ENCODE measurements at places on chromosomes 12 and 14. TPM values are rescaled to one million over a fixed set of nuclear protein-coding genes. Genes with fewer than 3 reads are reported as not detected.
A peak's percentile ranks its signal among the peaks of the same experiment; 100 is the strongest.

The SPTB gene
- total RNA-seq = 0.08 TPM

DNA sequence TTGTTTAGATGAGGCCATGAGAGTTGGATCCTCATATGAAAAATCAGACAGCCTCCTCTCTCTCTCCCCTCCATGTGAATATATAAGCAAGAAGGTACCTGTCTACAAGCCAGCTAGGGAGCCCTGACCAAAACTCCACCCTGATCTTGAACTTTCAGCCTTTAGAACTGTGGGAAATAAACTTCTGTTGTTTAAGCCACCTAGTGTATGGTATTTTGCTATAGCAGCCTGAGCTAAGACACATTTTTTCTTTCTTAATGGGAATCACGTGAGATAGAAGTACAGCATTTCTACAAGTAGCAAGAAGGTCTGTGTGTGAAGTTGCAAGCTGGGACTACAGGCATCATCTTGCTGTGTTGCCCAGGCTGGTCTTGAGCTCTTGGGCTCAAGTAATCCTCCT is 16.3 kb upstream of the ABHD12B start:
- H3K27ac ChIP-seq = no peak overlapping the region
- H3K36me3 ChIP-seq = no peaks in the 10 kb centered on the region
- H3K27me3 ChIP-seq = peaks cover 5% of the 10 kb centered on the region
- peaks cover 12% of the 10 kb centered on the region for H3K4me1 ChIP-seq

DNA sequence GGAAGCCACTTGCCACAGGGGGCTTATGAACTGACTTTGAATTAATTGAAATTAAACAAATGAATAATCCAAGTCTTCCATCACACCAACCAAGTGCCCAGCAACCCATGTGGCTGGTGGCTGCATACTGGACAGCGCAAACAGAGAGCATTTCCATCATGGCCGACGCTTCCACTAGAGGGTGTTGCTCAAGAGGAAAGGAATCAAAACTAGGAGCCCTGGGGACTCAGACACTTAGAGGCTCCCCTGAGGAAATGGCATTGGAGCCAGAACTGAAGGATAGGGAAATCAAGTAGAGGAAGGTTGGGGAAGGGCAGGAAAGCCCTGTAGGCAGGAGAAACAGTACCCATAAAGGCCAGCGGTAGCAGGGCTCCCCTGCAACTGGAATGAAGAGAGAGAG is 50.6 kb upstream of the NUAK1 start:
- H3K4me3 ChIP-seq = no peak overlapping the region
- H3K27me3 ChIP-seq = peaks cover 15% of the 10 kb centered on the region
- no peak for DNase-seq
- no peak overlapping the region for H3K27ac ChIP-seq
- no peaks in the 10 kb centered on the region for H3K36me3 ChIP-seq

GRCh38 chr14:39847194-39847593 is 415.0 kb upstream of the FBXO33 start:
- no peaks in the 10 kb centered on the region for H3K36me3 ChIP-seq
- no peak for DNase-seq
- no peaks in the 10 kb centered on the region for H3K4me1 ChIP-seq
- no peak overlapping the region for H3K4me3 ChIP-seq

DNA sequence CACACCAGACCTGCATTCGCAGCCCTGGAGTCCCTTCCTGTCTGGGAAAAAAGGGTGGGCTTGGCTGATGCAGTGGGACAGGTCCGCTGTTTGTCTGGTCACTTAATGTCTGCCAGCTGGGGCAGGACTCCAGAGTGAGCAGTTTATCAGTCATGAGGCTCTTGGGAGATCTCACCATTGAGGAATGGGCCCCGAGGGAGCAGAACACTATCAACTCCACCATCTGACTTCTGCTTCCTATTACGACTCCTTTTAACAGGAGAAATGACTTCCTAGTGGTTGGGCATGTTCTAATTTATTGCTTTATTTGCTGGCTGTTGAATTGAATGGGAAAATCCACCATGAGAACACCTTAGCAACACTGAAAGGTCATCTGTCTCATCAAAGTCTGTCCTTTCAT is 182.5 kb upstream of the RASSF8 start:
- H3K27me3 ChIP-seq = peaks cover 3% of the 10 kb centered on the region
- H3K4me1 ChIP-seq = no peaks in the 10 kb centered on the region
- DNase-seq = no peak
- H3K4me3 ChIP-seq = no peak overlapping the region
- no peaks in the 10 kb centered on the region for H3K36me3 ChIP-seq

DNA sequence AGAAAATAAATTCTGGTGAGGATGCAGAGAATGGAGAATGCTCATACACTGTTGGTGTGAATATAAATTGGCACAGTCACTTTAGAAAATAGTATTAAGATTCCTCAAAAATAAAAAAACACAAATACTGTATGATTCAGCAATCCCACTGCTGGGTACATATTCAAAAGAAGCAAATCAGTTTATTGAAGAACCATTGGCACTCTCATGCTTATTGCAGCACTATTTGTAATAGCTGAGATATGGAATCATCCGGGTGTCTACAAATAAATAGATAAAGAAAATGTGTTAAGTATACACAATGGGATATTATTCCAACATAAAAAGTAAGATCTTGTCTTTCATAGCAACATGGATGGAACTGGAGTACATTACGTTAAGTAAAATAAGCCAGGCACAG is 579.4 kb upstream of the SEL1L start:
- H3K4me3 ChIP-seq = no peak overlapping the region
- H3K27ac ChIP-seq = no peak overlapping the region
- H3K36me3 ChIP-seq = no peaks in the 10 kb centered on the region
- no peaks in the 10 kb centered on the region for H3K27me3 ChIP-seq
- no peak for DNase-seq

DNA sequence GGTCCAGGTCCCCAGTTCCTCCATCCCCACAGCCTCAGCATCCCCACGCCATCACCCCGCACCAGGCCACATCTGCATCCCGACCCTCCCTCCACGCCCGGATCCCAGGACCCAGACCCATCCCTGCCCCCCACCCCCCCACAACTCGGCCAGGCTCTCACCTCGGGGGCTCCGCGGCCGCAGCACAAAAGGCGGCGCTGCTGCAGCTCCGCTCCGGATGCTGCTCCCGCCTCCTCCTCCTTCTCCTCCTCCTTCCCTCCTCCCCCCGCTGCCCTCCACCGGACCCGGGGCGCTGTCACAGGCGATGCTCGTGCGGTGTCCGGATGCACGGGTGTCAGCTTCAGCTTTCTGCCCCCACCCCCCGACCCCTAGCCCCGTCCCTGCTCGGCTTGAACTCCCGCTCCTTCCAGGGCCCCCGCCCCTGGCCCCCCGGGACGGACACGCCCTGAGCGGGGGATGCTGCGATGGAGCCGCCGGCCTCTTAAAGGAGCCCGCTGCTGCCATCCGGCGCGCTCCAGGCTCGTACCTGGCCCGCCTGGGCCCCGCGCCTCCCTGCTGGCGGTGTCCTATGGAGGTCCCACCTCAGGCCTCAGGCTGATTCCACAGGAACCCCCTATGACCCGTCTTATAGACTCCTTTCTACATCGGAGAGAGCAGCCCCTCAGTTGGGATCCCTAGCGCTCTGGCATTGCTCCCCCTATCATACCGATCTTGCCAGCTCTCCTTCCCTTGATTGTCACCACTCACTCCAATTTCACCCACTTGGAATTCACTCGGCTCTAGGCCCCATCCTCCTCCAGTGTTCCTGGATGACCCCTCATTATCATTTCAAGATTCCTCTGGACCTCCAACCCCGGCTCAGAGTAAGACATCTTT is at the start of gene MAP3K12:
Gene MAP3K12 (minus strand): TSS at position 193 of the 876 bp plus-strand sequence. CDS start 12,067 bp downstream, outside the sequence.
- peak within 1 kb of the TSS; percentile 80 for H3K4me3 ChIP-seq
- no peaks in the 10 kb centered on the region for H3K27me3 ChIP-seq
- peak within 1 kb of the TSS; percentile 97 for H3K27ac ChIP-seq
- no peaks in the 10 kb centered on the region for H3K36me3 ChIP-seq
- DNase-seq = peak; percentile 72

- H3K27me3 ChIP-seq = peaks cover 9% of the 10 kb centered on the region
- no peak overlapping the region for H3K27ac ChIP-seq
- DNase-seq = no peak
- no peaks in the 10 kb centered on the region for H3K4me1 ChIP-seq
Observed at GRCh38 chr12:15179672-15180071, 41.5 kb downstream of the RERG start.

DNA sequence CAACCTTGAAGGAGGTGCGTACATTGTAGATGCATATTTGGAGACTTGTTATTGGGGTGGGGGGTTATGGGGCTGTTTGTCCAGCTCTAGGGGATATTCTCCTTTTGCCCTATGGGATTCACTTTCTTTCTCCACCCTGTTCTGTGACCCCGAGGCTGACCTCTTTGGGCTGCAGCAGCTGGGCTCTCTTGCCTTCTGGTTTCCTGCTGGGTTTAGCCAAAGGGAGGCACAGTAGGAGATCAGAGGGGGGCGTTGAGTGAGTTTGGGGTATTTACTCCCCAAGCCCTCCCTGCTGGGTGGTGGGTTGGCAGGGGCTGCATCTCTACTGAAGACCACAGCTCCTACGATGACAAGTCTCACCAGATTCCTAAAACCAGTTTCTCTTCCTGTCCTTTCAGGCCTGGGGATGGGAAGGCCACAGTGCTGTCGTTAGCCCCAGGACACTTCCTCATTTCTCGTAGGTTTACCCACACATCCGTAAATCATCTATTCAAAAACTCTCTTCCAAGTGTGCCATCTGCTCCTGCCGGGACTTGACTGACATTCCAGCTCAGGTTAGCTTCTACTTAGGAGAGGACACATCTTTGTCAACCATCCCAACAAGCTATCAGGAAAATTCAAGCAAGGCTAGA is 127.1 kb downstream of the TMEM30B start:
- no peaks in the 10 kb centered on the region for H3K4me1 ChIP-seq
- no peak for DNase-seq
- H3K27ac ChIP-seq = no peak overlapping the region
- H3K4me3 ChIP-seq = no peak overlapping the region
- peaks cover 15% of the 10 kb centered on the region for H3K27me3 ChIP-seq

The OR4K1 gene
- total RNA-seq = not detected

The GRIP1 gene
- 0.18 TPM for total RNA-seq

DNA sequence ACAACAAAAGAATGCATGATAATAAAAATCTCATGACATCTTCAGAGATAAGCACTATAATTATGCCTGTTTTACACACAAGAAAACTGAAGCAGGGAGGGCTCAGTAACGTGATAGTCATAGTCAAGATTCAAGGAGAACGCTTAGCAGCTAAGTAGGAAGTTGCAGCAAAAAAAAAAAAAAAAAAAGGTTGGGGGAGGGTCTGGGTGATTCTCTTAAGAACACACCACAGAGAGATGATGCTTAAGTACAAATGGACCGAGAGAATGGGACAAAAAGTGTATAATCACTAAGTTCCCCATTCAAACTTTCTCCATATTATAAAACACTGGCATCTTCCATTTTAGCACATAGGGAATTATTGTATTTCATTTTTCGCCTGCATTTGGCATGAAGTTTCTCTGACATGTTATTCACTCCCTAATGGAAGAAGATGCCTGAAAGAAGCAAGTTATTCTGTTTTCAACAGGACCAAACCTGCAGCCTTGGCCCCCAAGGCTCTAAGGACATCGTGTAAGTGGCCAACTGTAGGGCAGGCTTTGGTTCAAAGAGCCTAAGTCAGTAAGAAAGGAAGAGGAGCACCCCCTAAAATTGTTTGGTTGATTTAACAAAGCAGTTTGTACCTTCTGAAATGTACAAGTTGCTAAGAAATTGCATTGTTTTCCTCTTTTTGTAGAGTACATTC is 142.9 kb upstream of the TMPO start:
- no peak overlapping the region for H3K27ac ChIP-seq
- no peak for DNase-seq
- H3K4me3 ChIP-seq = no peak overlapping the region
- H3K27me3 ChIP-seq = peaks cover 48% of the 10 kb centered on the region
- H3K4me1 ChIP-seq = peaks cover 31% of the 10 kb centered on the region

GRCh38 chr12:88241862-88242570 is 99.9 kb downstream of the TMTC3 start:
- no peak overlapping the region for H3K27ac ChIP-seq
- no peak overlapping the region for H3K4me3 ChIP-seq
- H3K4me1 ChIP-seq = peaks cover 24% of the 10 kb centered on the region
- peaks cover 3% of the 10 kb centered on the region for H3K36me3 ChIP-seq
- no peak for DNase-seq
- no peaks in the 10 kb centered on the region for H3K27me3 ChIP-seq

GRCh38 chr12:84813780-84814663 is 98.6 kb downstream of the SLC6A15 start:
- no peaks in the 10 kb centered on the region for H3K36me3 ChIP-seq
- H3K27ac ChIP-seq = no peak overlapping the region
- DNase-seq = no peak
- H3K27me3 ChIP-seq = no peaks in the 10 kb centered on the region

DNA sequence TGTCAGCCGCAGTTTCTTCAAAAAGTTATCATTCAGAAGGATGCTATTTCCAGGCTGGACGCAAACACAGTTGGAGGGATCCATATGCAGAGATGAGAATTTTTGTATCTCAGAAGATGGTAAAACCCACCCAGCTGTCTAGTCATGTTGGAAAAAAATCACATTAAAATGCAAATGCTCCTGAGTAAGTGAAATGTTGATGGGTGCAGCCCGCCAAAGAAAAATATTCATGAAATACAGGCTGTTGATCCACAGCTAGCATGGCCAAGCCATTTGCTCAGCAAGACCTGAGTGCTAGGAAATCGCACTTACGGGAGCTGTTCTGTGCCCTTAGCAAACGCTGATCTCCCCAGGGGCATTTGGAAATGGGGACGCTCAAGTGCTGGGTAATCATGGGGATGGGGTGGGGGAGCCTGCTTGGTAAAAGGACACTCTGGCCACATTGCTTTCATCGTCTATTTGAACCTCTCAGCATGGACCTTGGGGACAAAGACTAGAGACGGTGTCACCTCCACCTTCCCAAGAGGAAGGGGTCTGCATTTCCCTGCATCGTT is 25.7 kb downstream of the TUNAR start:
- no peaks in the 10 kb centered on the region for H3K4me1 ChIP-seq
- no peak for DNase-seq
- H3K4me3 ChIP-seq = no peak overlapping the region
- H3K36me3 ChIP-seq = no peaks in the 10 kb centered on the region
- H3K27ac ChIP-seq = no peak overlapping the region
- H3K27me3 ChIP-seq = peaks cover 6% of the 10 kb centered on the region

DNA sequence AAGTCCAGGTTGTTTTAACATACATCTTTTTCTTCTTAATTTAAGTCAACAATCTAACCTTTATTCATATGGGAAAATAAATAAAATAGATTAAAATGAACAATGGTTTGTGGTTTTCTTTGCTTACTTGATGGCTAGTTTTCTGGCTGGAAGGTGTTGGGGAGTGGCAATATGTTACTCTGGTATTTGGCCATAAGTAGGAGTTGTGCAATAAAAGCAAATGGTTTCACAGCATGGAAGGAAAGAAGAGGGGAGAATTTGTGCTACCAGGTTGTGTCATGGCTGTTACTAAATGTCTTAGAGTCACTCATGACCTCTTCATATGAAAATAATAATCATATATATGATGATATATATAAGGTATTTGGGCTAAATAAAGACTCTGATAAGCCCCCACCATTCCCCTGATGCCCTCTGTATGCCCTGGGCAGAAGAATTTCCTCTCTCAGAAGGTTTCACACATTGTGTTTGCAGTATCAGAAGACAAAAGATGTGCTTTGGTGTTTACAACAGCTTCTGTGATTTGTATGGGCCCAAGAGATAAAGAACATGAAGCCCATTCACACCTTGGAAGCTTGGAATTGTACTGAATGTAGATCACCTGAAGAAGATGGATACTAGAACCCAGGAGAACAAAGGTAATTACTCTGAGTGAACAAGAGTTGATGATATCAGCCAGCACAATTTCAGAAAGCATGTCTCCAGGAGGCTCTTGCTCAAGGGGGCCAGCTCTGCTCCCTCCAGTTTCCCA is 160.9 kb downstream of the ALG10B start:
- H3K36me3 ChIP-seq = no peaks in the 10 kb centered on the region
- no peak overlapping the region for H3K27ac ChIP-seq
- no peak overlapping the region for H3K4me3 ChIP-seq
- no peak for DNase-seq
- no peaks in the 10 kb centered on the region for H3K4me1 ChIP-seq
- no peaks in the 10 kb centered on the region for H3K27me3 ChIP-seq

All from activated CD4-positive, alpha-beta memory T cell treated with anti-CD3 and anti-CD28 coated beads, Interleukin-2, amount 10 ng/mL, durations not matched to agents 7 days and 5 days (primary cell).